Activated CD8-positive, alpha-beta T cell treated with anti-CD3 and anti-CD28 coated beads for 36 hours (primary cell): ENCODE measurements at places on chromosomes 6 and 20. TPM values are rescaled to one million over a fixed set of nuclear protein-coding genes. Genes with fewer than 3 reads are reported as not detected.

Gene GSTA2
- total RNA-seq = not detected

Gene TNNC2
- total RNA-seq = not detected

Gene DEFB127
- not detected for total RNA-seq

Gene HCRTR2
- total RNA-seq = not detected

Gene C4A
- total RNA-seq = 3.2 TPM

Gene TRAPPC3L
- total RNA-seq = not detected

Gene CRISP3
- total RNA-seq = not detected

Gene ASIP
- total RNA-seq = not detected

Gene SSTR4
- not detected for total RNA-seq

Gene FERMT1
- total RNA-seq = 0.52 TPM

Gene PXDC1
- total RNA-seq = 0.29 TPM

Gene BTNL2
- not detected for total RNA-seq

Gene HUS1B
- 1.0 TPM for total RNA-seq

Gene FAM229B
- total RNA-seq = 7.6 TPM

Gene VIP
- not detected for total RNA-seq

Gene DCDC2
- total RNA-seq = not detected

Gene ADTRP
- 21.9 TPM for total RNA-seq

Gene TAB2
- 64.8 TPM for total RNA-seq

Gene PHIP
- total RNA-seq = 24.7 TPM

Gene SLC32A1
- total RNA-seq = not detected

Gene UST
- 1.5 TPM for total RNA-seq

Gene QRSL1
- 16.6 TPM for total RNA-seq

Gene ZSWIM3
- total RNA-seq = 3.6 TPM

Gene BEND6
- not detected for total RNA-seq

Gene NMBR
- not detected for total RNA-seq

Gene MPIG6B
- total RNA-seq = 0.81 TPM

Gene SLPI
- total RNA-seq = not detected

Gene SNX21
- 1.4 TPM for total RNA-seq

Gene ZSCAN12
- 7.4 TPM for total RNA-seq

Gene TRIM26
- 43.4 TPM for total RNA-seq

Gene CDH4
- total RNA-seq = 0.18 TPM

Gene LY6G6F
- total RNA-seq = not detected

Gene DYNLT2
- total RNA-seq = 2.4 TPM

Gene LRRC73
- total RNA-seq = 0.18 TPM

Gene FANCE
- total RNA-seq = 18.8 TPM

Gene TMC2
- not detected for total RNA-seq

Gene SLC22A3
- not detected for total RNA-seq

Gene PDE7B
- total RNA-seq = 0.58 TPM

Gene PROCR
- 3.0 TPM for total RNA-seq

Gene CTAGE9
- total RNA-seq = not detected

Gene ZBP1
- 0.56 TPM for total RNA-seq

Gene NOTCH4
- 1.2 TPM for total RNA-seq

Gene ATG5
- total RNA-seq = 32.4 TPM

Gene DEFB124
- not detected for total RNA-seq

Gene HLA-DRB5
- total RNA-seq = 4.9 TPM
